ENCODE measurements at places on chromosomes 5 and 9. TPM values are rescaled to one million over a fixed set of nuclear protein-coding genes. Genes with fewer than 3 reads are reported as not detected.

DNA sequence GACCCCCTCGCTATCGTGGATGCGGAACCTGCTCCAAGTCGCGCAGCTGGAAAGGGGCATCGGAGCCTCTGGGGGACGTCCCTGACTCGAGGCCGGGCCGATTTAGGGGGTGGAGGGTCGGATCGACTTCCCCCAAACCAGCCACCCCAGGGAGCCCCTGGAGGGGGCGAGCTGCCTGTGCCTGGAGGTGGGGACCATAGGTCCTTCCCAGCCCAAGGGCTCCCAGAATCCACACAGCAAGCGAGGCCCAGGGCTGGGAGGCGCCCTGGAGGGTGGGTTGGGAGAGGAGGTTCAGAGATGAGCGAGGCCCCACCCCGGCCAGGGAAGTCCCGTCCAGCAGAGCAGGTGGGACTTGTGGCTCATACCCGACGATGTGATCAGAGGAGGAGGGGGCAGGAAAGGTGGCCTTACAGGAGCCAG is 147.6 kb downstream of the GAPVD1 start:
- no peak for DNase-seq

GRCh38 chr9:122333169-122333808 is 37.5 kb upstream of the PTGS1 start:
- no peak for DNase-seq

DNA sequence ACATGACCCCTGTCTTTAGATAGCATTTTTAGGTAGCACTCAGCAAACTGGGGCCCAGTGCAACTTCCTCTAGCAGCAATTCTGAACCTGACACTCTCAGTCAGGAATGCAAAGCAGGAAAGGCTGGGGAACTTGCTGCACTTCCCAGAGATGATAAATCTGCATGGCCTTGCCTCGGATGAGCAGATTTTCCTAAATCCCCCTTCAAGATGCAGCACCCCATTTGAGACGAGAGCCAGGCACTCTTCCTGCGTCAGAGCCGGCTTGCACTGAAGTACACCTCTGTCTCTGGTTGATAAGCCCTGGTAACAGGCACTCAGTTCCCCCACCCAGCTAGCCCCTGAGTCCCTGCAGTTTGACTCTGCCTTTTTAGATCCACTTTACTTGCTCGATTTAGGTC is 296.7 kb upstream of the PANK3 start:
- no peak for DNase-seq

DNA sequence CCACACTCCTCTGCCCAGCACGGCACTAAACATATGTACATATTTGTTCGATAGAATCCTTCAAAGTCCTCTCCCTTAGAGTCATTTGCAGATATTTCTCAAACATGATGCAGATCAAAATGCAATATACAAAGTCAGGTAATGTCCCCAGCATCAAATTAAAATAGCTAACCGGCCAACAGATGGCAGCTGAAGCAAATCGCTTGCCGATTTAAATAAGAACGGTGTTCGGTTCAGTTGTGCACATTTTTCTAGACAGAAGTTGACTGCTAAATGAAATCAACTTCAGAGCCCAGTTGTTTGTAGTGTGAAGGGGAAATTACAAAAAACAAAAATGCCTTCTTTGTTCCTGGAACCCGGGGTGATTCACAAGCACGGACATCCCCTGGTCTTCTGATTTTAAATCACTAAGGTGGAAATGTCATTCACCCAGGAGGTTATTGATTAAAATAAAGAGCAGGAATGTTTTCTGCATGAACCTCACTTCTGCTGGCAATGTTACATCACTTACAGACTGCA is 219.2 kb downstream of the EBF1 start:
- DNase-seq: no peak

- no peak for DNase-seq
Measured at GRCh38 chr5:167864801-167865200, 426.6 kb upstream of the WWC1 start.

GRCh38 chr9:26809795-26810194 is 82.8 kb downstream of the CAAP1 start:
- no peak for DNase-seq

GLRA1 gene
- polyA plus RNA-seq: not detected

DNA sequence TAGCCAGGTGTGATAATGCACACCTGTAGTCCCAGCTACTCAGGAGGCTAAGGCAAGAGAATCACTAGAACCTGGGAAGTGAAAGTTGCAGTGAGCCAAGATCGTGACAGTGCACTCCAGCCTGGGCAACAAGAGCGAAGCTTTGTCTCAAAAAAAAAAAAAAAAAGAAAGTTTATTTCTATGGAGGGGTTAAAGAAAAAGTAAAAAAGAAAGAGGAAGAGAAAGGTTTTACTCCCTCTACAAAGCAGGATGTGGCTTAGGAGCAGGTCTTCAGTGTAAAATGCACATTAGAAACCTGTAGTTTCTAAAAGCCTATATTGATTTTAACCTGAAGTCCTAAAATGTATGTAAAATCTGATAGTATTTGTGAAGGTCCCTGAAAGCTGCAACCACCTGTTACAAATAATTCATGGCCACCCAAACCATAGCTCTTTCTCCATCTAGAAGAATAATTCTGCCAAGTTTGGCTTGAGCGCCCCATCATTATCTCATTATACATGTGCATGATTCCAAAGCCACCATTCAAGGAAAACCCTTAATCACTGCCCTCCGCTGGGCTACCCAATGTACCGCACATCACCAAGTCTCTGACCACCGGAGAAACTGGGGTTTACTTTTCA is 3.4 kb downstream of the FNBP1 start:
- DNase-seq: no peak

FOXD4 gene
- polyA plus RNA-seq: 0.60 TPM

DNA sequence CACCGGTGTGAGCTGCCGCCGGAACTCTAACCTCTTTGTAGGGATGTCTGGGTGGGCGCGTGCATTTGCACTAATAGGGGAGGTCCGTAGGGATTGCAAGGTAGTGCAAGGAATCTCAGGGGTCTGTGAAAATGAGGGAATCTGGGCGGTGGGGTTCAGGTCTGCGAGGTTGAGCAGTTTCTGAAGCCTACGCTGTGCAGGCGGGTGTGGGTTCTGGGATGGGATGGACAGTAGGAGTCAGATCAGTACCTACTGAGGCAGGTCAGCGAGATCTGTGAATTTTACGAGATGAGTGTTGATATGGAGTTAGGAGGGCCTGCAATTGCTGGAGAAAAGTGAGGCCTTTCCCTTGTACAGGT is 856 bp upstream of the ATOSB start:
- DNase-seq: no peak

- DNase-seq: no peak
Measured at GRCh38 chr5:54469622-54470021, 14.1 kb downstream of the HSPB3 start.

DNA sequence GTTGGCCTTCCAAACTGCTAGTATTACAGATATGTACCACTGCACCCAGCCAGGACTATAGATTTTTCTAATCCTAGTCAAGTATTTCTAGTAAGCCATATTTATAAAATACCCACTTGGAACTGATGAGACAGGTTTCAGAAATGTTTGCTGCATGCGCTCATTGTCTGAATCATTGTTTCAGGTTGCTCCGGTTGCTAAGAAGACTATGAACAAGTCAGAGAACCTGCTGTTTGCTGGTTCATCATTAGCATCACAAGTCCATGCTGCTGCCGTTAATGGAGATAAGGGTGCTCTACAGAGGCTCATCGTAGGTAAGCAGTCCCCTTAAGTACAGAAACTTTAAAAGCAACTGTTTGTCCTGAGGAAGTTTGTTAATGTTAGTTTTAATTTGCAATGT is 5.3 kb downstream of the INVS start:
- DNase-seq: no peak

GRCh38 chr5:142626786-142627185 is 59.1 kb downstream of the FGF1 start:
- no peak for DNase-seq

TRMT10B gene
- polyA plus RNA-seq: 12.2 TPM

GRCh38 chr5:139701056-139701741 is 53.0 kb downstream of the CXXC5 start:
- no peak for DNase-seq

DNA sequence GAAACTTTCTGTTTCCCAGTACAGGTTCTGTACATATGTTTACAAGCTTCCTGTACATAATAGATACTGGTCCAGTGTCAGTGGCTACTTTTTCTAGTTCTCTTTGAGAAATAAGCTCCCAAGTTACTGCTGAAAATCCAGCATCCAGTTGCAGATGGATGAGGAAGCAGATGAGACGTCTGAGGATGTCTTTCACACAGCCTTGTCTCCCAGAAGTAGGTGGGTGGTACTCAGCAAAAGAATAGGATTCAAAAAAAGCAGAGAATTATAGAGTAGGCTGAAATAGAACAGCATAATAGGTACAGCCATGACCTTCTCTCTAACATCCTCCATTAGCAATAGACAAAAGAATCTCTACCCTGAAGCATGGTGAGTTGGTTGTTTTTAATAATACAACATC is 77.7 kb downstream of the BRINP1 start:
- no peak for DNase-seq

DNA sequence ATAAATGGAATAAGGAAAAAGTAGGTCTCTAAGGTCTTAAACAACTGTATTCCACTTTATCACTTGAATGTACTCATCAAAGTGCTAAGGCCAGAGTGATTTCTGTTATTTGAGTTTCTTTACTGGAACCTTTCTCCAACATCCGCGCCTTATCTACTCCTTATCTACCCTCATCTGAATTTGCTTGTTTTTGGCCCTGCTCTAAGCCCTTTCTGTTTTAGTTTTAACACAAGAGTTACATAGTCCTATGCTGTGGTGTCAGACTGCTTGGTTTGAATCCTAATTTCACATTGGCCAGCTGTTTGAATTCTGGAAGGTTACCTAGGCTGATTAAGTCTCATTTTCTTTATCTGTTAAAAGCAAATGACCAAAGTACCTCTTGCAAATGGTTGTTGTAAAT is 128.3 kb downstream of the PCSK5 start:
- DNase-seq: no peak

GRCh38 chr5:142845954-142846398 is 75.8 kb downstream of the ARHGAP26 start:
- DNase-seq: no peak

SPATA31A3 gene
- polyA plus RNA-seq: not detected

PLAC8L1 gene
- 2.6 TPM for polyA plus RNA-seq

NUDT12 gene
- 33.7 TPM for polyA plus RNA-seq

- DNase-seq: no peak
Measured at GRCh38 chr9:98142925-98143481, 24.0 kb upstream of the TRIM14 start.

- no peak for DNase-seq
Measured at GRCh38 chr5:115079924-115080623, 89.6 kb downstream of the TRIM36 start.

DNA sequence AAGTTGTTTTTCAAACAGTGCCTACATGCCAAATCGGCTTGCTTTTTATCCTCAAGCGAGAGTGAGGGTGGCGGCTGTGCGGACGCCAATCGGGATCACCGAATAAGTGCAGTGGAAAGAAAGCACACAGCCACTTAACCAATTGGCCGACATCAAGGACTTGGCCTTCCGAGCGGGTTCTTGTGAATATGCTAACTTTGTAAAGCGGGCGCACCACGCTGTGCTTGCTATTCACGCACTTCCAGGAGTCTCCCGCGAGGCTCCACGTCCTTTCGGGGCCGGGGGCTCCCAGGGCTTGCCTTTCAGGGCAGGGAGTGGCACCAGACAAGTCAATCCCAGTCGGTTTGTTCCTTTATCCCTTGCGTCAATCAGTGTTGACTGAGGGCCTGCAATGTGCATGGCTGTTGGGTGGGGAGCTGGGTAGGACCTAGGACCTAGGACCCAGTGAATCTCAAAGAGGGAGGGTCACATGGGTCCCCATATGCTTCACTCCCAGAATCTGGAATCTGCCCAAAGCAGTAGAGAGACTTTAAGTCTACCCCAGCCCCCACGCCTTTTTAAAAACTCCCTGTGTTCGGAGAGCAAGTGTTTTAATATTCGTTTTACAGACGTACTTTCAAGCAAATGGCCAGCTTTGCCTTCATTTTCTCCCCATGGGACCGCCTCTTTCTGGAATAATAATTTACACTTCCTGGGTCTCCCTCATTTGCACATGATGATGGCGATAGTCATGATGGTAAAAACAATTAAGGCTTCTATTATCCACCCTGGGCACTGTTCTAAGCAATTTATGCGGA is 2.0 kb upstream of the GCNT4 start:
- DNase-seq: no peak

RASEF gene
- 7.9 TPM for polyA plus RNA-seq

GRCh38 chr9:112869041-112869529 is 21.6 kb downstream of the SLC46A2 start:
- no peak for DNase-seq

PCDHB9 gene
- 4.4 TPM for polyA plus RNA-seq

BICD2 gene
- polyA plus RNA-seq: 32.2 TPM

DNA sequence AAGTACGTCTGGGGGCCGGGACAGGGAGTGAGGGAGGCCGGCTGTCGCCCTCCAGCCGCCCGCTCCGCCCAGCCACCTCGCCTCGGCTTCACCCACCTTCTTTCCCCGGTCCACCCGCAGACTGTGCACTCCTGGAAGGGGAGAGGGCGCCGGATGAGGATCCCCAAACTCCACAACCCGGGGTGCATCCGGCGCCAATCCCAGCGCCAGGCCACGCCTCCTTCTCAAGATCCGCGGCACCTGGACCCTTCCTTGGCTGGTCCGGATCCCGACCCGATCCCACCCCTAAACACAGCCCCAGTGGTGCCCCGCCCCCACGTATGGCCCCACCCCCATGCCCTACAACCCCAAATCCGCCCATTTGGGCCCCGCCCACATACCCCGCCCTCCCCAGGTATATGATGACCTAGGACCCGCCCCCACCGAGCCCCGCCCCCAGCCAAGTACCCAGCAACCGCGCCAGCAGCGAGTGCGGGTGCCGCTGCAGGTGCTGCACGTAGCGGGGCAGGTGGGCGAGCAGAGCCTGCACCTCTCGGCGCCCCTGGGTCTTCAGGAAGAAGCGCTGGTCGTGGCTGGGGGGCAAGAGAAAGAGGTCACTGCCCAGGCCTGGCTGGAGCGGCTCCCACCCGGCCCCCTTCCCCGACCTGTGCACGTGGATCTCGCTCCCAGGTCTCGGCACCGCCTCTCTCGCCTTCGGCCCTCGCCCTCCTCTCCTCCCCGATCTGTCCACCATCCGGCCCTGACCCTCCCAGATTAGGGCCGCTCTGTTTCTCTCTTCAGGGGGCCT is 3.2 kb downstream of the PIP5KL1 start:
- DNase-seq: no peak

C5orf52 gene
- polyA plus RNA-seq: not detected

DNA sequence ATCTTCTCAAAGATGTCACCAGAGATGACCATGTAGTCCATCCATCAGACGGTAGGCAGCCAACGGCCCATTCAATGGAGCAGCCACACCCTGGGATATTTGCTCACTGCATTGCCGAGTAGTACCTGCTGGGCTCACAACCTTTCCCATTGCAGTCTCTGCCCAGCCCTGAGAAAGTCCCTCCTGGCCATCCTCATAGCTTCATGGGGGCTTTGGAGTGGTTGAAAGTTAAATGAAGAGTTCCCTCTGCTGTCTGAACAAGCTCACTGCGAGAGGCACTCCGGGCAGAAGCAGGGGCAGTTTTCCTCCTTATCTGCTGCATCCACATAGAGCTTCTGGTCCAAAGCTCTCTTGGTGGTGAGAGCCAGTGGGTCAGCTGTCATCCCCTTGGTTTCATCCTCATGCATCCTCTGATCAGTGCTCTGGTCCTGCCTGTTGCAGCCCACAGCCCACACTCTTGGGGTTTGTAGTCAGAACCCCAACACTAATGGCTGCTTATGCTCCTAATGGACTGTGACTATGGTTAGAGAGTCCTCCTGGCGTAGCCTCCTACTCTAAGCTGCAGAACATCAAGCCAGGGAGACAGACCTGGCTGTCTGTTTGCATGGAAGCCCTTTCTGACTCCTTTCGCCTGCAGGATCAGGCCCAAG is 23.3 kb downstream of the TNFSF8 start:
- no peak for DNase-seq
